NCI-H1105 (cell line): ENCODE measurements at places on chromosomes 2 and 18.

GRCh38 chr2:232876978-232877441 lies 6.9 kb downstream of the SNORC start:
- DNase-seq, result no peak

DNA sequence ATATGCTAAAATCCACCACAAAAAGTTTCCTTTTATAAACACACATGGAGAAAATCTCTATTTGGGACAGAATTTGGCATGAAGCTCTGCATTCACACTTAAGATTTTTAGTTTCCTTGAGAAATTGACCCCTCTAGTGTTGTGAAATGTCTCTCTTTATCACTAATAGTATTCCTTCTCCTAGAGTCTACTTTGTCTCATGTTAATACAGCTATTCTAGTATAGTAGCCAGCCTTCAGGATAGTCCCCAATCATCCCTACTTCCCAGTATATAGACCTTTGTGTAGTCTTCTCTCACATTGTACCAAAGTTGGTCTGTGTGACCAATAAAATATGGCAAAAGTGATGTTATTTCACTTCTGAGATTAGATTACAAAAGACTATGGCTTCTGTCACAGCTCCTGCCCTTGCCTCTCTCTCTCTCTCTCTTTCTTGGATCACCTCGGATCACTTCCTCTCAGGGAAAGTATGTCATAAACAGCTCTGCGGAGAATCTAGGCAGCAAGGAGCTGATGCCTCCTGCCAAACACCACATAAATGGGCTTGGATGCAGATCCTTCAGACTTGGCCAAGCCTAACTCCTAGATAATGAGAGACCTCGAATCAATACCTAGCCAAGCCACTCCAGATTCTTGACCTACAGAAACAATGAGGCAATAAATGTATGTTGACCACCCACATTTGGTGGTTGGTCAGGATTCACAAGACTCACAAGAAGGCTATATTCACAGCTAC lies 59.7 kb upstream of the NABP1 start:
- DNase-seq, result no peak

GRCh38 chr2:48219234-48219554 lies 310.8 kb upstream of the STON1 start:
- no peak for DNase-seq

- DNase-seq, result no peak
Observed at GRCh38 chr2:16336491-16336890, 329.1 kb downstream of the CYRIA start.

- DNase-seq, result no peak
Observed at GRCh38 chr2:9599430-9599829, 31.4 kb downstream of the YWHAQ start.

DNA sequence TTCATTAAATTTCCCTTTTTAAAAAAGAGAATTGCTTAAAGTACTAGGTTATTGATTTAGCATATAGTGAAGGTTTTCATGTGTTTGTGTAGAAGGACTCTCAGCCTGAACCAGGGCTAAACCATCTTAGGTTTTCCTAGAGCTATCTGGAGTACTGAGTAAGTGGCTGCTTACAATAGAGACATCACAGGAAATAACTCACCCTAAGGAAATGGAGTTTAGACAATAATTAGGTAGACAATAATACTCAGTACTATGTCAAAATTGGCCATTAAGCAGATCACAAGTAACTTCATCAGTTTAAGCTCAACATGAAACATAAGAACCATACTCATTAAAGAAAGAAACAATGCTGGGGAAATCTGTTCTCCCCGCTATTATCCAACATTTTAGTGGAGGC lies 240.0 kb downstream of the RND3 start:
- no peak for DNase-seq

DNA sequence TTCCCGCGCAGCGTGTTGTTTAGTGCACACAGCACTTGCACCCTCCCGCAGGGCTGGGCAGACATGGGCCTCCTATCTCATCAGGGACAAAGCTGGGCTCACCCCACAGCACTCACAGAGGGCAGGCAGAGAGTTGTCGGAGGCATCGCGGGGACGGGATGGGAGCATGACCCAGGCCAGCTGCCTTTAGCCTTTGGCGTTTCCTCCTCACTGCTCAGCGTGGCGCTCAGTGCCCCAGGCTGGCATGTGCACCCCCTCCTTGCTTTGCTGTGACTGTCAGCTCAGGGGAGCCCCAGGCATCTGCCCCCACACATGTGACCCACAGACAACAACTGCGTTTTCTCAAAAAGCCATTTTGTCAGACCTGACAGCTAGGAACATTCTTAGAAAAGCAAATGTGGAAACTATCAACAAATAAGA lies 101.1 kb downstream of the RNF144A start:
- DNase-seq, result no peak

DNA sequence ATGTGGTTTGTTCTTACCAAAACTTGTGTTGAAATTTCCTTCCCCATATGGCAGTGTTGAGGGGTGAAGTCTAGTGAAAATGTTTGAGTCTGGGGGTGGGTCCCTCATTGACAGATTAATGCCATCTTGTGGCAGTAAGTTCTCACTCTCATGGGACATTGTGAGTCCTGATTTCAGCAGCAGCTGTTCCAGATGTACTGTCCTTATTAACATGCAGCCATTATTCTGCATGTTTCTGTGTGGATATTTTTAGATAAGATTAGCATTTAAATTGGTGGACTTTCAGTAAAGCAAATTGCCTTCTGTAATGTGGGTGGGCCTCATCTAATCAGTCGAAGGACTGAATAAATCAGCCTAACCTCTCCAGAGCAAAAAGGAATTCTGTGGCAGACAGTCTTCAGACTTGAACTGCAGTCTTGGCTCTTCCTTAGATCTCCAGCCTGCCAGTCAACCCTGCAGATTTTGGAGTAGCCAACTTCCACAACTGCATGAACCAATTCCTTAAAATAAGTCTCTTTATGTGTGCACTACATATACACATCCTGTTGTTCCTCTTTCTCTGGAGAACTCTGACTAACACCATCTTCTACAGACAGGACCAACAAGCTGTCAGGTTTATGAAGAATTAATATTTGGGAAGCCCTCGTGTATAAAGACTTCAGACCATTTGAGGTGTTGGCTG lies 138.7 kb upstream of the ZNF516 start:
- DNase-seq, result no peak

GRCh38 chr2:4618630-4619228 lies 915.4 kb downstream of the DCDC2C start:
- DNase-seq, result no peak

GRCh38 chr2:75608684-75609333 lies 37.8 kb upstream of the MRPL19 start:
- peak; percentile 49 for DNase-seq

DNA sequence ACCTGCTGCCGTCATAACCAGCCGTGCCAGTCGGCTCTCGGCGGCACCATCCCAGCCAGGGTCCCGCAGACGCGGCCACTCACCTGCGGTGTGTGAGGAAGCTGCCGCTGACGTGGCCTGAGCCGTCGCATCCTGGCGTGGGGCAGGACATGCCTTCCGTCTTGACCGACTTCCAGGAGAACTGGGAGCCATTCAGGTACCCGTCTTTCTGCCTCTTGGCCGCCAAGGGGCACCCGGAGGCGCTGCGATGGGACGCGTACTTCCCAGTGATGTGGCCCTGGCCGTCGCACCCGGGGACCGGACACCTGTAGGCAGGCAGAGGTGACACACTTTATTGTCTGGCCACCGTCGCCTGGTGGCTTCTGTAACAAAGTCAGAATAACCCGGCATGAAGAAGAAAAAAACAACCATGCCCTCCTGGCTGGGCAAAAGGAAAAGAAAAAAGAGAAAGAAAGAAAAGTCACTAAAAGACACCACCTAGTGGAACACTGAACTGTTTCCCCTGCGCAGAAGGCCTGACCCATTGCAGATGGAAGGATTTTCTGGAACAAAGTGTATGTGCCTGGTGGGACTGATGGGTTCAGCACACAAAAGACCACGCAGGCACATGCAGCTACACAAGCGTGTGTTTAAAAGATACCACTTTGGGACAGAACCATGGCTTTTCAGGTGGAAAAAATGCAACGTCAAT lies 94.9 kb upstream of the PXDN start:
- no peak for DNase-seq

DNA sequence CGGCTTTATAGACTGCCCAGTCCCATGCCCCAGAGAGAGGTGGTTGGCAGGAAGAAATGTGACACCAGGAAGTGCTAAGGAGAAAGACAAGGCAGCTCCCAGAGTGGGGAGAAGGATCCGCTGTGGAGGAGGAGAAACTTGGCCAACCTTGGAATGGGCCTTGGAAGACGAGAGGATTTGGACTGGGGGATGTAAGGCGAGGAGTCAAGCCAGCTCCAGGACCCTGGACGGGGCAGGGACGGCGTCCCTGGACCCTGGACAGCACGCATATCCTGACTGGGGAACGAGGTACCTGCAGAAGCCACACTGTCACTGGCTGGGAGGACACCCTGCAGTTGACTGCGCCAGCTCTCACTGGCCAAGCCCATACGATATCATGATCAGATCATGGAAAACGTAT lies 153.4 kb downstream of the BCL2 start:
- DNase-seq, result no peak

DNA sequence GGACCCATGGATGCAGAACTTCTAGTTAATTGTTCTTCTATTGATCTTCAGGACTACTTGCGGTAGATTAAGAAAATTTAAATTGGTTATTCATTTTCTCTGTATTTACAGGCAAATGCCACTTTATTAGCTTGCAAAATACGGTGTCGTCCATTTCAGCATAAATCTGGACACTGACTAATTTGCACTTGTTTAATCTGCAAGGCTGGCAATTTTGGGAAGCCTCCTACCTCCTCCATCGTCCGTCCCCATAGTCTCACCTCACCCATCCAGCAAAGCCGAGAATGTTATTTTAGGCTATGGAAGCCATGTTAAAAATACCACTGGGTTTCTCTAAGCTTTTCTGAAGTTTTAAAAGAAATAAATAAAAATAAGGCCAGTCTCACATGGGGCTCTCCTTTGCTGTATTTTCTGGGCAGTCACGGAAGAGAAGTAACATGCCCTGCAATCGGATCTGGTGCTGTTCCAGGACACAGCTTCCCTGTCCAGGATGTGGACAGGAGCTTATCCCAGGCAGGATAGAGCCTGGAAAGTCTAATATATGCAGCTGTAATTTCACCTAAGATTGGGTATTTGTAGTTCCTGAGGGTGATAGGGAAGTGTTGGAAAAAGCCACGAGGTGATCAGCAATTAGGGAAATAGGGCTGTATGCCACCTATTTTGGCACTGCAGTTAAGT lies 17.4 kb downstream of the TMEM178A start:
- no peak for DNase-seq

DNA sequence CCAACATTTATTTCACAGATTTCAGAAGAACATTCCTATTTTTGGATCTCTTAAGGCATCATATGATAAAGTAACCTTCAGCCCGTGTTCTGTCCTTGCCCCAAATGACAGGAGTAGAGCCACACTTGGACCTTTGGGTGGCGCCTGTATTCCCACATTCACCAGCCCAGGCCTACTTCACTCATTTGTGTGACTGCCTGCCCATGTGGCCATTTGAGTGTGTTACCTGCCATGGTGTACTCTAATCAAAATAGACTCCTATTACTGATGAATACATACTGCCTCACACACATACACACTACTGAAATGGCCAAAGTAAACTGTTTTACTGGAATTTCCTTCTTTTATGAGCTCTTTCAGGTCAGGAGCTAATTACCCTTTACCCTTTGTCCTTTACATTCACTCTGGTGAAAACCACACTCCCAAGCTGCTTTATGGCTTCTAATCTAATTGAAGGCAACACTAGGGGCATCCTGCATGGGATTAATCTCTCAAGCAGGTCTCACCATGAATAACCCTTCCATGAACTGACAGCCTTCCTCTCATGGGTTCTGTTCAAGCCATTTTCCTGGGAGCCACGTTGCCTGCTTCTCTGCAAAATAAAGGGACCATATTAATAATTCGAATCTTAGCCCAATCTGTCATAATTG lies 271.0 kb upstream of the GALNT5 start:
- no peak for DNase-seq
